ENCODE measurements at places on chromosomes 7 and 10.

DNA sequence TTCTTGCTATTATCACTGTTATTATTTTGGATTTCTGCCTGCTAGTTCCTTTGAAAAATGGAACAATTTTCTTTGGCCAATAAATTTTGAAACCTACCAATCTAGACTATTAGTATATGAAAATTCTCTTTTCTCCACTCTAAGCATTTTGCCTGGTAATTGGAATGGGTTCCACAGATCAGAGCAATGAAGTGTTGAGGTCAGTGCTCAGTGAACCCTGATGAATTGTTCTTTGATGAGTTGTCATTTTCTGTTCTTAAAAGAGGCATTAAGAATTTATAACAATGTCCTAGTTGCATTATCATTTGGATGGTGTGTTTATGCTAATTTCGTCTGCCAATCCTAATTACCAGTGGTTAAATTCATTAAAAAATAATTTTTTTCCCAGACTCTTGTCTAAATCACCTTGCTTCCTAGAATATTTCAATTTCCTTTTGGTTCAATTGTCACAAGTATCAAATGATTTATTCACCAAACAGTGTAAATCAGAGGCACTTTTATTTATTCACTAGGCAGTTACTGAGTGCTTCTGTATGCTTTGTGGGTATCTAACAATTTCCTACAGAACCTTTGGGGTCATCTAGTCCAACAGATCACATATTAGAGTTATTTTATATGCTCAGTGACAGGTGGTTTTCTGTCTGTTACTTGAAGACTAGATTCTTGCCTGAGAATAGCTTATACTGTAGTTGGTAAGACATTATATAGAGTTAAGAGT, 239.0 kb downstream of the DNAJB9 start:
- DNase-seq: no peak

DNA sequence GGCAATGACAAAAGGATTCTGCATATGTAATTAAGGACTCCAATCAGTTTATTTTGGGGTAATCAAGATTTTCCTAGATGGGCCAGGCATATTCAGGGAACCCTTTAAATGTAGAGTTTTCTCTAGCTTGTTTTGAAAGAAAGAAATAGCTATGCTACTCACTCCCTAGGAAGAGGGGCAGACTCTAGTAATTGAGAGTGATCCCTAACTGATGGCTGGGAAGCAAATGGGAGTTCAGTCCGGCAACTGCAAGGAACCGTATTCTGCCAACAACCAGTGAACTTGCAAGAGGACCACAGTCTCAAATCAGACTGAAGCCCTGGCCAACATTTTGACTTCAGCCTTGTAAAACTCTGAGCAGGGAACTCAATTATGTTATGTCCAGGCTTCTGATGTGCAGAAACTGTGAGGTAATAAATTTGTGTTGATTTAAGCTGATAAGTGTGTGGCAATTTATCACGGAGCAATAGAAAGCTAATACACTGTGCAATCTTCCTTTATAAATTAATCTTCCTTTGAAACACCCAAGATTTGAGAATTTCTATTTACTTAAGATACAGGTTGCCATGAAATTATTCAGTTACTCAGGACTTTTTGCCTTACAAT, 14.0 kb downstream of the AOAH start:
- no peak for DNase-seq

GRCh38 chr7:100171840-100172239, 3.4 kb upstream of the GAL3ST4 start:
- DNase-seq: peak; percentile 50

DNA sequence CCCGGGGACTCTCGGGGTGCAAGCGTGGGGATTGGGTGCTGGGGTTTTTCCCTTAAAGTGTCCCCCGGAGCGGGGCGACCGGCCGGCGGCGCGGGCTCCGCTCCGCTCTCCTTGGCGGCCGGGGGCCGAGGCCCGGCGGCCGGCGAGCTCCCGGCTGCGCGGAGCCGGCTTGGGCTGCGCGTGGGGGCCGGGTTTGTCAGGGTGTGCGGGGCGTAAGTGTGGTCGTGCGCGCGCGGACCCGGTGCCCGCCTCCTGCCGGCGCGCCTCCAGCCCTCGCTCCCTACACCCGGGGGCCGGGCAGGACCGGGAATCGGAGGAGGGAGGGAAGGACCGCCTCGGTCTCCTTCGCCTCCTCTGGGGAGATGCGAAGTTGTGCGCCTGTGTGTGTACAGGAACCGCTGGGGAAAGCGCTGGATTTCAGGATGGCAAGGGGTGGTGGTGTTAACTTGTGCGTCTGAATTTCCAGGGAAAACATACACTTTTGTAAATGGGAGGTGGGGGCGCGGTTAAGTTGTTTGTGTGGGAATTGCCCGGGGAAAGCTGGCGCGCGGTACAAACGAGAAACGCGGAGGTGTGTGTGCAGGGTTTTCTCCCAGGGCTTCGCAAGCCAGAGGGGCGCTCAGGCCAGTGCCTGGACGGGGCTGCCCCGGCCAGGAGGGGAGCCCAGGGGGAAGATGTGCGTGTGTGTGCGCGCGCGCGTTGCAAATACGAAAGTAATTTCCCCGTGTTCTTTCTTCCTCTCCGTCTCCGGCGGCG, 737 bp downstream of the ZMIZ1 start:
- peak; percentile 62 for DNase-seq

DNA sequence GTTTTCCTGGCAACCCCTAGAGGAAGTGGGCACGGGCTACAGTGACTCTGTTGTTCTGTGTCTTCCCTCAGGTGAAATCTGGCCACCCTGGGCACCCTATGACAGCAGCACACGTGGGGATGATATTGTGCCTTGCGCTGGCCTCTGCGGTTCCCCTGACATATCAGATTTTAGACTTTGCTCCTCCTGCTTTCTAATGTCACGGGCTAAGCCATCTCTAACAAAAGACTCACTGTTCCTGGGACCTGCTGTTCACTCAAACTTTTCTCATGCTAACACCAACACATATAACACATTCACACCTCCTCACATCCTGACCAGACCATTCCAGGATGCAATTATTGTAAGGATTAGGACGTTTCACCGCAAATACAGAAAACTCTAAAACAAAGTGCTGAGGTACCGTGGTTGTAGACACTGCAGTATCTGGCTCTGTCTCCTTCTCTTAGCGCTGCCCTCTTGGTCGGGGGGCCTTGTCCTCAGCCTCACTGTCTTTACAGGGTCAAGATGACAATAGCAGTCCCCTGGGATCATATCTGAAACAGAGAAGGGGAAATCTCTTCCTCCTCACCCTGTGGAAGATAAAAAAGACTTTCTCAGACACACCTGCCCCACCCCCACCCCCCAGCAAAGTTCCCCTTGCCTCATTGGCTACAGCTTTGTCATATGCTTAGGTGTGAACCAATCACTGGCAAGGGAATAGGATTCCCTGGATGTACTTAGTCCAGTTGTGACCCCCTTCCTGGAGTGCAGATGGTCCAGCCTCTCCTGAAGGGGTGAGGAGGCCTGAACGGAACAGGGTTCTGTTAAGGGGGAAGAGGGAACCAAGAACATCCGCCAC, 14.1 kb downstream of the CHN2 start:
- DNase-seq: no peak

DNA sequence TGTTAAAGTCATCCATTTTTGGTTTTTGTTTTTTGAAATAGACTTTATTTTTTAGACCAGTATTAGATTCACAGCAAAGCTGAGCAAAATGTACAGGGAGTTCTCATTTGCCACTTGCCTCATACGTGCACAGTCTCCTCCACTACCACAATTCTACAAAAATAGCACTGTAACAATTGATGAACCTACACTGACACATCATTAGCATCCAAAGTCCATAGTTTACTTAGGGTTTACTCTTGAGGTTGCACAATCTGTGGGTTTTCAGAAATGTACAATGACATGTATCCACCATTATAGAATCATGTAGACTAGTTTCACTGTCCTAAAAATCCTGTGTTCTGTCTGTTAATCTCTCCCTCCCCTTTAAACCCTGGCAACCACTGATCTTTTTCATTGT, 125.8 kb upstream of the PDSS1 start:
- no peak for DNase-seq

- DNase-seq: no peak
Observed at GRCh38 chr10:73959484-73960243, 38.3 kb upstream of the VCL start.

GRCh38 chr7:151631570-151631952, 111.9 kb upstream of the RHEB start:
- no peak for DNase-seq

GRCh38 chr10:72058347-72058898, 29.9 kb downstream of the SPOCK2 start:
- no peak for DNase-seq

Measured in islet precursor cell (in vitro differentiated cells).